ENCODE measurements at places on chromosomes 11 and 22. TPM values are rescaled to one million over a fixed set of nuclear protein-coding genes. Genes with fewer than 3 reads are reported as not detected.

Gene SSTR3
- total RNA-seq, result 7.9 TPM

Gene CASP5
- total RNA-seq, result not detected

Gene FGF19
- total RNA-seq, result not detected

DNA sequence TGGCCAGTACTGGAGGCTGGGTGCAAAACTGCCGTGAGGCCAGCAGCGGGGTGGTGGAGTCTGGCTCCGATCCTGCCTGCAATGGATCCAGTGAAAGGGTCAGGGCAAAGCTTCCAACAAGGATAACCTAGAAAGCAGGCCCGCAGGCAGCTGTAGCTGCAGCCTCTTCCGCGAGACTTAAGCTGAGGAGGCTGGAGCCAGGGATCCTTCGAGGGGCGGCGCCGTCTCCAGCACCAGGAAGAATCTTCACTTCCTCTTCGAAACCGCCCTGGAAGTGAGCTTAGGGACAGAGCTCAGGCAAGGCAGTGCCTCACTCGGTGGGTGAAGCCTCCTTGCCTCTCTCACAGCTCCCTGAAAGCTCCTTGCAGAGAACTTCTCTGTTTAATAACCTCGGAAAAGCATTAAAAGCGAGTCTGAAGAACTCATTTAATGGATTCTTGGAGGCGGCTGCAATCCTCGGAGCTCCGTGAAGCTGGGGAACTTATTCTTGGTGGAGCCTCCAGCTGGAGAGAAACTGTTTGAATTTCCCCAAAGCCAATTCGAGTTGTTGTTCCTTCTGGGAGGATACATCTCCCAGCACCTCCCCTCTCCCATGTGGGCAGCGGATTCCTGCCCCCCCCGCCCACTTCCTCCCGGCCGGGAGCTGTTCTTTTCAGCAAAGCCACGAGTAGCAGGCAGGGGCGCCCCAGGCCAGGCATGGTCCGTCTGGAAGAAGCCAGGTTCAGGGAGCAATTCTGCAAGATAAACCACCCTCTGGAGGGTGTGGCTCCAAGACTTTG is 169.9 kb downstream of the CTTN start:
- peaks cover 27% of the 10 kb centered on the region for H3K27me3 ChIP-seq
- H3K4me1 ChIP-seq, result no peaks in the 10 kb centered on the region
- H3K4me3 ChIP-seq, result no peak overlapping the region
- DNase-seq, result no peak
- H3K36me3 ChIP-seq, result no peaks in the 10 kb centered on the region
- no peak overlapping the region for H3K27ac ChIP-seq

DNA sequence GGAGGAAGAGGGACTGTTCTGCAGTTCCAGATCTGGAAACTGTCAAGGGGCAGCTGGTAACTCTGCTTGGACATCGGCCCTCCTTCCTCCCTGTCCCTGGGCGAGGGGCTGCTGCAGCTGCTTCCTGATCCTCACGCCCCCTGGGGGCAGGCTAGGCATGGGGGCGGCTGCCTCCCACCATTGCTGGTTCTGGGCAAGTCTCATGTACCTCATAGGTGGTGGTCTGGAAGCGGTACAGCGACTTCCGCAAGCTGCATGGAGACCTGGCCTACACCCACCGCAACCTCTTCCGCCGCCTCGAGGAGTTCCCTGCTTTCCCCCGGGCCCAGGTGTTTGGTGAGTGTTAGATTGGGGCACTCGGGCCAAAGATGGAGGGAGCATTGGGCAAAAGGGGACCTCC is 5.0 kb downstream of the SNX15 start:
- no peak overlapping the region for H3K4me3 ChIP-seq
- H3K27me3 ChIP-seq, result no peaks in the 10 kb centered on the region
- DNase-seq, result no peak
- no peak overlapping the region for H3K27ac ChIP-seq
- peaks cover 9% of the 10 kb centered on the region for H3K4me1 ChIP-seq

DNA sequence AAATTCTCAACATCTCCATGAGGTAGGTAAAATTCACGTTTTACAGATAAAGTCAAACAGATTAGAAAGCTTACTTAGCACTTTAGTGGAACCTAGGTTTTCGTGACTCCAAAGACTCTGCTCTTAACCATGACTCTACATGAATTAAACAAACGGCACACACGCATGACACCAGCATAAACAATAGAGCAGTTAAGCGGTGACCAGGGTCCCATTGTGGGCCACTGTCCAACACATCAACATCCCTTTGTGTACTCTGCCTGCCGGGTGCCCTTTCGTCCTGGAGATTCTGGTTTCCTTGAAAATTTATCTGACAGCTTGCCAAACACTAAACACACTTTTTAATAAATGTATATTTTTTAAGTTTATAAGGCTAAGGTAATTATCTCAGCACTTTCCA is 941.7 kb downstream of the OPCML start:
- H3K4me1 ChIP-seq, result no peaks in the 10 kb centered on the region
- H3K27me3 ChIP-seq, result peaks cover 6% of the 10 kb centered on the region
- no peaks in the 10 kb centered on the region for H3K36me3 ChIP-seq
- no peak overlapping the region for H3K4me3 ChIP-seq

DNA sequence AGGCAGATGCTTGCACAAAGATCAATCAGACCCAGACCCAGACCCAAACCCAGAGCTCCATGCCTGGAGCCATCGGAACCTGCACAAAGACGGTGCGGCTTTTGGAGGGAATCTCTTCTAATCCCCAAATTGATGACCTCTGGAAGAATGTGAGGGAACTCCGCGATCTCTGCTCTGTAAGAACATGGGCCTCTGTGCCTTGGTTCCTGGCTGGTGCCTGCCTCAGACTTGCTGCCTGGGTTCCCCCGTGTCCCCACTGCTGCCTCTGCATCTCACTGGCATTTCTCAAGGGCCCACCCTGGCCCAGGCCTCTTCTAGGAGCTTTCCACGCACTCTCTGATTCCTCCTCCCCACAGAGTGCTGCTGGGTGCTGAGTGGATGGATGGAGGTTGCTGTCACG is 1044.4 kb downstream of the TBC1D22A start:
- H3K4me3 ChIP-seq, result no peak overlapping the region
- no peaks in the 10 kb centered on the region for H3K4me1 ChIP-seq
- H3K27ac ChIP-seq, result no peak overlapping the region
- DNase-seq, result no peak
- H3K36me3 ChIP-seq, result no peaks in the 10 kb centered on the region

GRCh38 chr11:93623920-93624319 is 37.6 kb upstream of the CEP295 start:
- H3K36me3 ChIP-seq, result no peaks in the 10 kb centered on the region
- H3K4me1 ChIP-seq, result no peaks in the 10 kb centered on the region
- DNase-seq, result no peak
- no peak overlapping the region for H3K4me3 ChIP-seq

- H3K27ac ChIP-seq, result no peak overlapping the region
- H3K4me1 ChIP-seq, result no peaks in the 10 kb centered on the region
- DNase-seq, result no peak
- H3K27me3 ChIP-seq, result no peaks in the 10 kb centered on the region
- H3K36me3 ChIP-seq, result no peaks in the 10 kb centered on the region
These were observed 1137.9 kb downstream of the LRRC4C start for GRCh38 chr11:40321537-40321936.

All from activated CD8-positive, alpha-beta T cell treated with anti-CD3 and anti-CD28 coated beads for 36 hours (primary cell).